ENCODE measurements at places on chromosomes 16 and 17.

DNA sequence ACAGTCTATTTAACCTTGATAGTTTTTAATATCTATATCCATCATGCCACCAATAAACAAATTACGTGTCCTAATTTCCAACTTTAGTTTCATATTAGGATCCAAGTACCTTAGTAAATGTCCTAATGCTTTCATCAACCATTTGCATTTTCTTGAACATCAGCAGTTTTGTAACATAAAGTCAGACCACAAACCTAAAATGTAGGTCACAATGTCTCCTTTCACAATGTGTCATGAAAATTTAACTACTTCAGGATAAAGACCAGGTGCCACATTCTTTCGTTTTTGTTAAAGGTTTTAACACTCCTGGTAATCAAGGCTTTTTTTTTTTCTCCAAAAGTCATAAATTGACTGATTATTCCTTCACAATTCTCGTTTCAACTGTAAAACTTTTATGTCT is 310.7 kb upstream of the PMFBP1 start:
- no peak for DNase-seq

DNA sequence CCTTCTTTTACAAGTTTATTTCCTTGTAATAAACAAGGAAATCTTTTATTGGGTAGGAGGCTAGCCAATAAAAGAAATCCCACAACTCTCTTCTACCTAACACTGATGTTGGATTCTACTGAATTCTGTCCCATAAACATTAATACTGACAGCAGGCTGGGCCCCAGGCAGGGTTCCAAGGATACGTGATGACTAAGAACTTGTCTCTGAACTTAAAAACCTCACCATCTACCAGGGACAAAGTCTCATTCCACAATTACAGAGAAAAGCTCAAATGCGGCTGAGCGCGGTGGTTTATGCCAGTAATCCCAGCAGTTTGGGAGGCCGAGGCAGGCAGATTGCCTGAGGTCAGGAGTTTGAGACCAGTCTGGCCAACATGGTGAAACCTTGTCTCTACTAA is 64.9 kb downstream of the ARHGAP17 start:
- DNase-seq = no peak

- no peak for DNase-seq
Measured at GRCh38 chr16:82628088-82628423, 1.3 kb downstream of the CDH13 start.

DNA sequence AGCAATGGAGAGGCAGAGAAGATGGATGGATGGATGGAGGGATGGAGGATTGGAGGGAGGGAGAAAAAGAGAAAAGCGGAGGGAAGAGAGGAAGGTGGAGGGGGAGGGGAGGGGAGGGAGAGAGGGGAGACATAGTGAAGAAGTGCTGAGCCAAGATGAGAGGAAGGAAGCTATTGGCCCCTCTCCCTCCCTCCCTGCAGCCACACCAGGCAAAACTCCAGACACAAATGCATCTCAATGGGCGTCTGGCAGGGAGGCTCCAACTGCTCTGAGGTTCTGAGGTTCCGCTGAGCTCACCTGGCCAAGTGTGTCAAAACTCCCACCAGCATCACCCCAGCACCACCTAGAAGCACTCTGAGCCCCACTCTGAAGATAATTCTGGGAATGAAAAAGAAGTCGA is 26.9 kb upstream of the PHB1 start:
- no peak for DNase-seq

DNA sequence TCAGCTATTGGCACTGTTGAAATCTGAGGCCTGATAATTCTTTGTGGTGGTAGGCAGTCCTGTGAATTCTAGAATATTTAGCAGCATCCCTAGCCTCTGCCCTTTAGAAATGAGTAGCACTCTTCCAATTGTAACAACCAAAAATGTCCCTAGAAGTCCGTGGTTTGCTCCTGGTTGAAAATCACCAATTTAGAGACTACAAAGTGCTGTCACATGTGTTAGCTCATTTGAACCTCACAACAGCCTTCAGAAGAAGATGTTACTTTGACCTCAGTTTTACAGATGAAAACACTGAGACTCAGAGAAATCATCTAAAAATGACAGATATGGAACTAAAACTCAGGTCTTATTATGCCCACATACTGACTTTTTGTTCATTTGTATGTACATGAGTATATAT is 103.2 kb downstream of the TANC2 start:
- DNase-seq = no peak

DNA sequence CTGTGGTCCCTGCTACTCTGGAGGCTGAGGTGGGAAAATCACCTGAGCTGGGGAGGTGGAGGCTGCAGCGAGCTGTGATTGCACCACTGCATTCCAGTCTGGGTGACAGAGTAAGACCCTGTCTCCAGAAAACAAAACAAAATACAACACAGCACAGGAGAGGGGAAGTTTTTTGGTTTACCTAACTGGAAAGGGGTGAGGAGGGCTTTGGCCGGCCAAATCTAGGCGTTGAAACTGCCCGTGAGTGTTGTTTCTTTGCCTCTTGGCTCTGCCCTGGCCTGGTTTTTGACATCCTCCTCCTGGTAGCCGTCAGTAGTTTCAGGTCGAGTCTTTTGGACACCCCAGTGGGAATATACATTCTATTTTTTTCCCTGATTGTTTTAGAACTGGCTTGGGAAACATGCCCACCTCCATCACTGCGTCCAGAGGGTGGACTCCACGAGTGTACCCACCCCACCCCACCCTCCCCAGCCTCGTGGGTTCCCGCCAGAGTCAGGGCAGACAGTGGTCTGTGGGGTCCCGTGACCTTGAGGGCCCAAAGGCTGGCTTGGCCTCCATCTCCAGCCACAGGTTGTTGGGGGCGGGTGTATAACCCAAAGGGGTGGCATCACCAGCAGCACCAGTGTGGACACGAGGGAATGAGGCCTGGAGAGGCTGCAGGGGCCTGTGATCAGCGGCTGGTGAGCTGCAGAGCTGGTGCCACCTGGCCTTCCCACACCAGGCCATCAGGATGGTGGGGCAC is 42.7 kb downstream of the NT5M start:
- DNase-seq = no peak

- DNase-seq = no peak
Measured at GRCh38 chr17:67891481-67892119, 66.3 kb downstream of the BPTF start.

DNA sequence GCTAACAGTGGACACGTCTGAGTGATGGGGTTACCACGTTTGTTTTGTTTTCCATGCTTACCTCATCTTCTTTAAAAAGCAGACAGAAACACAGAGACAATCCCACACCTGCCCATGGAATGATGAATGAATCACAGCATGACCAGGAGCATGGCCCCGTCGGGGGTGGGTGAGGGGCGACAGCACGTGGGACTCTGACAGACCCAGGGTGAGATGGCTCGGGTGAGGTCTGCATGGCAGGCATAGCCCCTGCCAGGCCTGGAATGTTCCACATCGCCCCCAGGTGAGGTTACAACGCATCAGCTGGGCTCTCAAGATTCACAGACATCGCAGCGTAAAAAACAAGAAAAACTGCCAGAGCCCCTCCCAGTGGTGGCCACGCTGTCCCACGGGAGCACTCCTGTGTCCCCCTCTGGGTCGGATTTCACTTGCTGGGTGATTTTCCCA is 18.1 kb downstream of the SLC7A5 start:
- no peak for DNase-seq

- DNase-seq = no peak
Measured at GRCh38 chr17:48596000-48596734, 2.6 kb upstream of the HOXB5 start.

- DNase-seq = no peak
Measured at GRCh38 chr16:78216166-78216745, 116.8 kb downstream of the WWOX start.

DNA sequence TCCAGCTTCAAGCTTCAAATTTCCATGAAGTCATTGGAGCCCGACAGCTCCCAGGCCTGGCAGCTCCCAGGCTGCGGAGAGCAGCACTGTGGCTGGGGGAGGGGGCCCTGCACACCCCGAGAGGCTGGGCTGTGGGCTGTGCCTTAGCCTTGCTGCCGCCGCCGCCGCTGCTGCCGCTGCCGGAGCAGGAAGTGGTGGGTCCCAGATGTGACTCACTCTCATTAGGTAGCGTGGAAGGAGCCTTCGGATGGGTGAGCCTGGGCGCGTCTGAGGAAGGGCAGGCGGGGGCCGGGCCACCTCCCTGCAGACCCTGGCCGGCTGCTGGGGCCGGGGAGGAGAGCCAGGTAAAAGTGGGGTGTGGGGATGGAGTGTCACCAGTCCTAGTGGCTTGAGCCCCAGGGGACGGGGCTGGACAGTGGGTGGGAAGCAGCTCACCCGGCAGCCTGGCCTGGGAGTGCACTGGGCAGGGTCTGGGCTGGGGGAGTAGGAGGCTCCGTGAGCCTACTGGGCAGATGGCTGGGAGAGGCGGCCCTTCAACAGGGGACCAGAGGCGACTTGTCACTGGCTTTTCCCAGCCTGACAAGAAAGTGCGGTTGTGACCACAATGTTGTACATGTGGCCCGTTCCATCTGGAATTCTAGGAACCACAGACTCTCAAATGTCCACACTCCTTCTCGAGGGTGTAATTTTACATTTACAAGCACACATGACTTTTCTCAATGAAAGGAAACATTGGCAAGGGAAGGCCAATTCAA is at the start of gene ADCY7:
Gene ADCY7 (plus strand): TSS at position 215 of the 755 bp plus-strand sequence. CDS start 21,629 bp downstream, outside the sequence.
- peak; percentile 28 for DNase-seq

DNA sequence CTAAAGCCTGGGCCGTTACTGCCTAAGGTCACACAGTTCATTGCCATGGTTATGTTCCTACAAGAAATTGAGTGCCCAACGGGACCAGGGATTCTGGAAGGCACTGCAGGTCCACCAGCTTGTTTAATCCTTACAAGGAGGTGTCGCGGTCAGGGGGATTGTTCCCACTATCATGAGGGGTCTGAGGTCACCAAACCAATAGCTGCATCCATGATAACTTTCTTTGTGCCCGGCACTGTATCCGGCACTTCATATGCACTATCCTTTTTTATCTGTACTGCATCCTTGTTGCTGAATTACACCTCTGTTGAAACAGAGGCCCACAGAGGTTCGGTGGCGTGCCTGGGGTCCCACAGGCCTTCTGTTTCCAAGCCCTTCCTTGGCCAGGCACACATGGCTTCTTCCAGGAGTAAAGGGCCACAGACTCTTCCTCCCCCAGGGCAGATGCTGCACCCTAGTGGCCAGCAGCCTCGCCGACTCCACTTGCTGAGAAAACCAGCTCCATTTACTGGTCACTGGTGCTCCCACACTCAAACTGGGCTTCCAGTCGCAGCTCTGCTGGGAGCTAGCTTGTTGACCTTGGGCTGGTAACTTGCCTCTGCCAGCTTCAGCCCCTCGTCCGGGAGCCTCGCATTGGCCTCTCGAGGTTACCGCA is 82.0 kb upstream of the PLCG2 start:
- no peak for DNase-seq

- DNase-seq = no peak
Measured at GRCh38 chr17:49000943-49001342, 3.8 kb downstream of the IGF2BP1 start.

- DNase-seq = no peak
Measured at GRCh38 chr17:1367351-1367745, 32.7 kb downstream of the YWHAE start.

GRCh38 chr17:8314797-8315763 is 5.0 kb downstream of the ARHGEF15 start:
- DNase-seq = no peak

- DNase-seq = no peak
Measured at GRCh38 chr17:79632432-79632735, 21.5 kb upstream of the RBFOX3 start.

DNA sequence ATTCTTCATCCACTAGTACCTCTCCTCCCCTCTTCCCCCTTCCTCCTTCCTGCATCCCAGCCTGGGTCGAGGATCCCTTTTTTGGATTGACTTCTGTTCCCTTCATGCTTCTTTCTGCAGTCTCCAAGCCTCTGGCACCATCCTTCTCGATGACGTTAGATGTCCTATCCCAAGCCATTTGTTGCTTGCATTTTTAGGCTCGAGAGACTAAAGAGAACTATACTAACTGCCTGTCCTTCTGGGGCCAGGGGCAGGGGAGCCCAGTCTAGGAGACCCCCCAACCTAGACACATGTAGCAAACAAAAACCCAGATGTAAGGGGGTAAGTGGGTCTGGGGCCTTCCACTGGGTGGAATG is 23.9 kb downstream of the UNK start:
- no peak for DNase-seq

DNA sequence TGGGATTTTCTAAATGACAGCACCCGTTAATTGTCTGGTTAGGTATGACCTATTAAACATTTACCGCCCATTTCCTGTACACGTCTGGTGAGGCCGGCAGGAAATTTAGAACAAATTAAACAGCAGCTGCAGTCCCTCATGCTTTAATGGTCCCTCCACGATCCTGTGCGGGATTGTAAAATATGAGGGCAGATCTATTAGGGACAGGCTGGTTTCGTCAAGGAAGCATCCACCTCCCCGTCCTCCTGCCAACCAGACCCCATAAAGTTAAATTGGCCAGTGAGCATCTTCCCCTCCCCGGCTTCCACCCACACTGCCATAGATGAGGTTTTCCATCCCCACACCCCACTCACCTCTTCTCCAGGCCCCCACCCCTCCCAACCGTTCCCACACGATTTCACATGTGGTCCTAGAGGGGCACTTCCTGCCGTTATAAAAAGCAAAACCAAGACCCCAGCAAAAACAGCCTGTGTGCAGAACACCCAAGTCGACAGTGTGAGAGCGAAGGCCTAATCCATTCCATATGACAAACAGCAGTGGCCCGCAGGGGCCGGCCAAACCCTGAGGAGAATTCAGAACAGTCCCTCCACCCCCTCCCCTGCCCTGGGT is 331.9 kb downstream of the FOXL1 start:
- DNase-seq = no peak

GRCh38 chr16:68417711-68418301 is 30.5 kb downstream of the SMPD3 start:
- DNase-seq = no peak

DNA sequence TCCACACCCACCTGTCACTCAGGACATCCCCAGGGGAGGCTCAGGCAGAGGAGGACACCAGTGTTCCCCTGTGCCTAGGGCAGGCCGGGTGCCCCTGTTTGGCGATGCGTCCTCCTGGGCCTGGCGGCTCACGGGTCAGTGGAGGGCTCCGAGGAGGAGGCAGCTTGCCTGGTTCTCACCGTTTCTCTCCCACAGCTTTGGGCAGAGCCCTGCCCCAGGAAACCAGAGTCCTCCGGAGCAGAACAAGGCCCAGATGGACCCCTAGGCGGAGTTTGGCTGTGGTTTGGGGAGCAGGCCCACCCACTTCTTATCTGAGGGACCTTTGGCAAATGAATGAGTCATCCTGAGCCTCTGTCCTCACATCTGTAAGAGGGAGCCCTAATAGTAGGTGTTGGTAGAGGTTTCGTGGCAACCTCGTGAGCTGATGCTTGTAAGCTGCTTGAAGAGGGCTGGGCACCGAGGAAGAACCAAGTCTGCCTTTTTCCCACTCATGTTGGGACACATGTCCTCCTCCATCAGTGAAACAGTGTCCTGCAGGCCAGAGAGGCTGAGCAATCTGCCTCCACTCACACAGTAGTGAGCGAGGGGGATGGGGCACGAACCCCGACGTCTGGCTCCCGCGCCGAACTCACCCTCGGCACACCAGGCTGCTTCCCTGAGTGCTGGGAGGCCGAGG is 247.0 kb upstream of the CIBAR2 start:
- no peak for DNase-seq

DNA sequence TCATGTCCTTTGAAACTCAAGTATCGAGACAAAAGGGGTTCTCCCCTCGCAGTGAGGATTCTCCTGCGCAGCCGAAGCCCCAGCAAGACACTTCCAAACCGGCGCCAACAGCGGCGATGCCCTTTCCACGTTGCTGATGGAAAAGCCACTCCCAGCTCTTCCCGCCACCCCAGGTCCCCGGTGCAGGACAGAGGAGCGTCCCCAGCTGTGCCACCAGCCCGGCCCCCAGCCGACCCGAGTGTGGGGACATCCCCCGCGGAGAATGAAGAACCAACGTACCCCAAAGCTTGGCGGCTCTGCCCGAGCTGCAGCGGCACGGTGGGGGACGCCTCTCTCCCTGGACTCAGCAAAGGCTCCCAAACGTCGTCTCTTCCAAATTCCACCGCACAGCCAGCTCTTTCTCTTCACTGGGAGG is 573 bp downstream of the CHST6 start:
- no peak for DNase-seq
